ENCODE measurements at places on chromosomes 1 and 21. TPM values are rescaled to one million over a fixed set of nuclear protein-coding genes. Genes with fewer than 3 reads are reported as not detected.

OR2T29 gene
- total RNA-seq, result not detected

EXTL1 gene
- 1.6 TPM for total RNA-seq

KIF17 gene
- total RNA-seq, result 4.7 TPM

SPAG17 gene
- total RNA-seq, result 13.5 TPM

RAB3GAP2 gene
- 65.9 TPM for total RNA-seq

HLX gene
- 6.2 TPM for total RNA-seq

UBXN10 gene
- 3.4 TPM for total RNA-seq

CDK18 gene
- 7.0 TPM for total RNA-seq

ANXA9 gene
- 0.55 TPM for total RNA-seq
